ENCODE measurements at places on chromosomes 3 and 15.
A peak's percentile ranks its signal among the peaks of the same experiment; 100 is the strongest.

DNA sequence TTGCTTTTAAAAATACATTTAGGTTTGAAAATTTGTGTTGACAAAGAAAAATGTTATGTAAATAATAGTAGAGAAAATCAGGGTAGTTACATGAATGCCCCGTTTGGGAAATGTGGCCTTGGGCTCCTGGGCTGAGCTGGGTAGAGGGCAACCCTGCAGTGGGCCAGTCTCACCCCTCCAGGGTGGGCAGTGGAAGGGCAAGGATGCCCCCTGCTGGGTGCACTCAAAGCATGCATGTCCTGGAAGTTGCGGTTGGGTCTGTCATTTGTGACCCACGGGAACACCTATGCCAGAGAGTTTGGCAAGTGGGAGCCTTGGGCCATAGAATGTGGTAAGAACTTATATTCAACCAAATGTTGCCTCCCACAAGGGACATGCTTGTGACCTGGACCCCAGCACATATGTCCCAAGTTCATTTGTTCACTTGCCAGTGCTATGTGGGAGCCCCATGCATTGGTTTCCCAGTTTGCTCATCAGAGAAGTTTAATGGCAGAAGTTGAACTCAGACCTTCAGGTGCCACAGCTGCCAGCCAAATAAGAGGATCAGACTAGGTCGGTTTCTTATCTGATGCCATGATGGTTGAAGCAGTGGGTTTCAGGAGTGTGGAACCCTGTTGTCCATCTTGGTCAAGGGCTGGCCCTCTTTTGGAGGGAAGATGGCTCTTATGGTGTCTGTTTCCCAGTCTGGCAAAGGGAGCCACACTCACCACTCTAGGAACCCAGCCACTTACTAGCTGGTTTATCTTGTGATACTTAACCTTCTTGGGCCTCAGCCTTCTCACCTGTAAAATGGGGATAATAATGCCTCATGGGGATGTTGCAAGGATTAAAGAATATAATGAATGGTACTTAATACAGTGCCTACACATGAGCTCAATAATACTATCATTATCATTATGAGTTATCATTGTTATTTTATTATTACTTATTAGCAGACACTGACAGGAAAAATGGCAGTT, 2.5 kb upstream of the PLCB2 start:
- peak; percentile 48 for DNase-seq

- DNase-seq = no peak
Observed at GRCh38 chr15:59281699-59282098, 75.1 kb downstream of the LDHAL6B start.

GRCh38 chr3:152287898-152288576, 19.3 kb downstream of the MBNL1 start:
- no peak for DNase-seq

GRCh38 chr3:183340222-183340621, 87.2 kb downstream of the B3GNT5 start:
- no peak for DNase-seq

All from activated T-cell treated with anti-CD3 and anti-CD28 coated beads for 1 hour (primary cell).